ENCODE measurements at places on chromosomes 2 and 18. TPM values are rescaled to one million over a fixed set of nuclear protein-coding genes. Genes with fewer than 3 reads are reported as not detected.

CPLX4 gene
- not detected for total RNA-seq

GPR35 gene
- 7.1 TPM for total RNA-seq

CRIM1 gene
- 5.2 TPM for total RNA-seq

TMEM182 gene
- 4.1 TPM for total RNA-seq

PKDCC gene
- not detected for total RNA-seq

Measured in naive thymus-derived CD4-positive, alpha-beta T cell (primary cell).